Choroid plexus epithelial cell (primary cell): ENCODE measurements at places on chromosomes 5 and 9.

GRCh38 chr9:77194423-77194822 lies 17.1 kb downstream of the VPS13A start:
- peak; percentile 13 for DNase-seq

DNA sequence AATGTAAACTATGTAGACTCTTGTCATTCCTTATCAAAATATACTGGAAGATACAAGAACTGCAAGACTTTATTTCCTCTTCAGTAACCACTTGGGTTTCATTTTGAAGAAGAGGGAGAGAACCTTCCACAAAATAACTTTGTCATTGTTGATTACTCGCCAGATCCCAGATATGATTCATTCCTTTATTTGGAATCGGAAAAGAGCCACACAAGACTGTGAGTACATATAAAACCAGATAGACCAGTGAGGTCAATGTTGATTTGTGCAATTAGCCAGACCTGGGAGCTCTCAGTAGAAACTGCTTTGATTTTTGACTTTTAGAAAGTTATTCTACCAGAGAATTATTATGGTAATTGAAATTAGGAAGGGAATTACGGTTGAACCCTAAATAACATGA lies 146.1 kb downstream of the TMEM167A start:
- peak; percentile 45 for DNase-seq

GRCh38 chr5:32343058-32343672 lies 30.4 kb upstream of the MTMR12 start:
- DNase-seq, result no peak

DNA sequence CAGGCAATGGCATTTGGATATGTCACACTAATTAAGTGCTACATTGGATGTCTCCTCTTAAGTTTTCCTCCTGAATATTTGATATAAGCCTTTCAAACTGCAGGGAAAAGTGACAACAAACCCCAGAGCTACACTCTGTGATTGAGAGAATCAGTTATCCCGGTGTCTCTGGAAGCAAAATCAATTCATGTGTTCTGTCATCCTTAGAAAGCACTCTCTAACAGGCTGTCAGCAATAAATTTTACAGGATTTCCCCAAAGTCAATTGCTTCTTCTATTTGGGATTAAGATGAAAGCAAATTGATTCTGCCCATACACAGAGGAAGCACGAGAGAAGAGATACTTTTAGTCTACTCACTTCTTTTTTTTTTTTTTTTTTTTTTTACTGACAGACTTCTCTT lies 332.4 kb downstream of the CDH18 start:
- no peak for DNase-seq

DNA sequence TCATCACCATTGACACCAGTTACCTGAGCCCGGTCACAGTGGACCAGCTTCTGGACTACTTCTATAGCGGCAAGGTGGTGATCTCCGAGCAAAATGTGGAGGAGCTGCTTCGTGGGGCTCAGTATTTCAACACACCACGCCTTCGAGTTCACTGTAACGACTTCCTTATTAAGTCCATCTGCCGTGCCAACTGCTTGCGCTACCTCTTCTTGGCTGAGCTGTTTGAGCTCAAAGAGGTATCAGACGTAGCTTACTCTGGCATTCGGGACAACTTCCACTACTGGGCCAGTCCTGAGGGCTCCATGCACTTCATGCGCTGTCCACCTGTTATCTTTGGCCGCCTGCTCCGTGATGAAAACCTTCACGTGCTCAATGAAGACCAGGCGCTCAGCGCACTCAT lies 520 bp downstream of the CCIN start:
- no peak for DNase-seq

GRCh38 chr5:93580927-93581445 lies at the start of gene NR2F1-AS1:
Gene NR2F1-AS1, minus strand, starts transcription at chr5:93581219.
- DNase-seq, result peak; percentile 59

GRCh38 chr5:74617202-74617601 lies 23.3 kb downstream of the ENC1 start:
- no peak for DNase-seq

- no peak for DNase-seq
These were observed 27.0 kb downstream of the ADRA1B start for GRCh38 chr5:159943326-159943725.

DNA sequence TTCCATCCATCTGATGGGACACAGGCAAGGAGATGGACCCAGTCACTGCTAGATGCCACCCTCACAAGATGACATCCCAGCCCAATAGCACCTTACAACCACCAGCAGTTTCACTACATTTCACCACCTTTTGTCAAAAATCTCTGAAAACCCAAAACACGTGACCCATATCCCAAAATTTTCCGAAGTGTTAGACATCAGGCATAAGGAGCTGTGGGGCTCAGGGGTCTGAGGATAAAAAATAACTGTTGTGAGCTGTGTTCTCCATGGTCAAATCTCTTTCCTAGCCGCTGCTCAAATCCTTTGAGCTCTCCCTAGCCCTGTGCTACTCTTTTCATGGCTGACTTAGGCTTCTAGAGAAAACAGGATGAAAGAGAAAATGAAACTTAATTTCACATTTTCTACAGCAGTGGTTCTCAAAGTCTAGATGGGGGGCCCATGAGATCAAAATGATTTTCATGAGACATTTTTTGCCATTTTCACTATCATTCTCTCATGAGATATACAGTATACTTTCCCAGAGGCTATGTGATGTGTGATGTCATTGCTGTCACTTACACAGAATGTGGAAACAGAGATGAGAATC lies 40.7 kb downstream of the TIMD4 start:
- no peak for DNase-seq

GRCh38 chr5:180213256-180213600 lies 4.2 kb upstream of the RASGEF1C start:
- no peak for DNase-seq

GRCh38 chr5:148780711-148781110 lies 45.7 kb upstream of the ADRB2 start:
- DNase-seq, result no peak

DNA sequence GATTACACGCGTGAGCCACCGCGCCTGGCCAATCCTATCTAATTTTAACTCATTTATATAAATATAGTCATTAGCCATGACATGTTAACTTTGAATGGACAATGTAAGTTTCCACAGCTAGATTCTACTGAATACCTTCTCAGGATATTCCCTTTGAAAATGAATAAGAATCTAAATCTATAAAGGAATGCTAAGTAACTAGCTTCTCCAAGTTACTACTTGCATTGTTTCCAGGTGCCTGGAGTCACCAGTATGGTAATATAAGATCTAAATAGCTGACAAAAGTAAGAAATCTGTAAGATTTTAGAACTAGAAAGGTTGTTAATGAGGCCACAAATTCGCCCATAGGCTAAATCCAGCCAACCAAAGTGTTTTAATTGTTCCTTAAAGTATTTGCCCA lies 189.1 kb upstream of the SLC12A2 start:
- DNase-seq, result no peak

- no peak for DNase-seq
These were observed 169.3 kb upstream of the PPP1R2B start for GRCh38 chr5:156680831-156681230.

DNA sequence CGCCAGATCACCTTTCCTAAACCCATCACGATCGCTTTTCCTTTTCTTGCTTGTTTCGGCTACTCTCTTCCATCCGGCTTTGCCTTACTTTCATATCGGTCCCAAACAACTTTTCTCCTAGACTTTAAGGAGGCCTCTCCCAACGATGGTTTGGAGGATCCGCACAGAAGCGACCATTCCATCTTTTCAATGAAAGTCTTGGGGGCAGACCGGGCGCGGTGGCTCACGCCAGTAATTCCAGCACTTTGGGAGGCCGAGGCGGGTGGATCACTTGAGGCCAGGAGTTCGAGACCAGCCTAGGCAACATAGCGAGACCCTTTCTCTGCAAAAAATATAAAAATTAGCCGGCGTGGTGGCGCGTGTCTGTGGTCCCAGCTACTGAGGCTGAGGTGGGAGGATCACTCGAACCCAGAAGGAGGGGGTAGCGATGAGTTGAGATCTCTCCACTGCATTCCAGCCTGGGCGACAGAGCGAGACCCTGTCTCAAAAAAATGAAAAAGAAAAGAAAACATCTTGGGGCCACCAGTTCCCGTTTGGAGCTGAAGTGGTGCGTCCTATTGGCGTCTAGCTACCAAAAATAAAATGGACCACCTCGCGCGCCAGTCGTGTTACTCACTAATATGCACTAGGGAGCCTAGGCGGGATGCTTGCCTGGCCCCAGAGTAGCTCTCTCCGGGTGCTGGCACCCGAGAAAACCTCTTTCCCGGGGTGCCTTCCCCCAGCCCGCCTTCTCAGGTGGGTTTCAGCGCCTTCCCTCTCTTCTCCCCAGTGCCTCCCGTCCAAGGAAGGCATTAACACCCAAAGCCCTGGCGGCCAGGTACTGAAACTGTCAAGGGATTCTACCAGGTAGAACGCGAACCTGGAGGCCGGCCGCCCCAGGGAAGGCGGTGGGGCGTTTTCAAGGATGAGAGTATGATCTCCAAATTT lies 800 bp upstream of the AP3B1 start:
- no peak for DNase-seq

GRCh38 chr9:78143281-78144007 lies 92.4 kb upstream of the CEP78 start:
- DNase-seq, result no peak

GRCh38 chr5:149130121-149130914 lies 11.0 kb upstream of the ABLIM3 start:
- peak; percentile 65 for DNase-seq

DNA sequence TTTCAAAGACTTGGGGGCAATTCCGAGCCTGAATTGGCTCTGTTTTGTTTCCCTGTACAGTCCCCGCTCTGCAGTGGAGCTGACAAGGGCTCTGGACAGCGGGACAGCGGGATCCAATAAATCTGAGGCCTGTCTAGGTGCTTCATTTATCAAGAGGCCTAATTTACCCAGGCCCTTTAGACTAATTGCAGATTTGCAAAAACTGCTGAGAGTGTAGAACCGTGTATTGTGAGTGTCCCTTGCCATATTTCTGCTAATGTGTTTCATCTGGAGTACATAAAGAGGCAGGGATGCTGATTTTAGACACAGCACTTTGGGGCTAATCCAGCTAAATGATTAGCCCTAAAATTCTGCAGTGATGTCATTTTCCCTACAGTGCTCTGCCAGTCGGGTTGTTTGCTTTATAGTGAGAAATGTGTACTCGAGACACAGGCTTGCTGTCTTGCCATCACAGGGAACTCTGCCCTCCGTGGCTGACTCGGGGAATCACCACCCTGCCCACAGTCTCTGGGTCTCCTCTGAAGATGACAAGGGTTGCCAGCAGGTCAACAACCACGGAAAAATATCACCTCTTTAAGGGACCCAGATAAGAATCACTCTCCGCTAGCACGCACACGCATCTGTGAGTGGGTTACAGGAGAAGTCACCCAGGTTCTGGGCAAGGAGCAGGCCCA lies 592.0 kb downstream of the BNC2 start:
- no peak for DNase-seq

- DNase-seq, result no peak
These were observed 7.0 kb downstream of the NSMF start for GRCh38 chr9:137452006-137452760.

DNA sequence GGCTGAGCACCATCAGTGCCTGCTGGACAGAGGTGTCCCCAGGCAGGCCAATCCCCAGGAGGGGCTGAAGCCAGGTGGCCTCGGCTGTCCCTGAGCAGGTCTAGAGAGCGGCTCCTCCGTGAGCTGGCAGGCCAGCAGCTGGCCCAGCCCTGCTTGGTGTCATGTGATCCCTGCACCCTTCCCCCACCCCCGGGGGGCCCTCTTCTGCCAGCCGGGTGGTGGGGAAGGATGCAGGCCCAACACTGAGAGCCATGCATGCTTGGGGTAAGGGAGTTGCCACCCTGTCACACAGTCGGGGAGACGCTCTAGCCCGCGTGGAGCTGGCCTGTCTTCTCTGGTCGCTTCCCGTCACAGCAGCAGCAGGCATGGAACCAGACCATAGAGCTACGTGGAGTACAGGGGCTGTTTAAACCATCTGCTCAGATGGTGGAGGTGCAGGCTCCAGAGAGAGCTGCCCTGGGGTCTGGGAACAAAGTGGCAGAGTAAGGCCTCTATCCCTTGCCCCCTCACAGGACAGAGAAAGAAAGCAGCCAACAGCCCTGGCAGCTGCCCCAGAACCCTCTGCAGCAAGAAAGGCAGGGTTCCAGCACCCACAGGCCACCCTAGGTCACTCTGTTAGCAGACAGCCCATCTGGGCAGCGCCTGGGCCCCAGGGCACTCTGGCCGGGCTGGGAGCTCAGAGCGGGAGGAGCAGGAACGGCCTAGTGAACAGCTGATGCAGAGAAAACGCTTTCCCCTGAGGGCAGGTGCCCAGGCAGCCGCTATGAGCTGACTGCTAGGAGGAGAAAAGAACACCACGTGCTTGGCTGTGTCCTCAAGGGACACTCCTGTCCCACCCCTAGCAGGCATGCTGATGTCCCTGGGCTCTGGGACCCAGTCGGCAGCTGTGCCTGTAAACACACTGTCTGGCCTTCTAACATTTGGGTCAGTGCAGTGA lies 6.8 kb downstream of the RALGDS start:
- DNase-seq, result no peak

GRCh38 chr5:57718155-57718554 lies 235.5 kb upstream of the ACTBL2 start:
- no peak for DNase-seq

GRCh38 chr5:171969288-171969880 lies 37.1 kb downstream of the FBXW11 start:
- DNase-seq, result no peak

- DNase-seq, result no peak
These were observed 261.7 kb downstream of the ISL1 start for GRCh38 chr5:51644976-51645375.

DNA sequence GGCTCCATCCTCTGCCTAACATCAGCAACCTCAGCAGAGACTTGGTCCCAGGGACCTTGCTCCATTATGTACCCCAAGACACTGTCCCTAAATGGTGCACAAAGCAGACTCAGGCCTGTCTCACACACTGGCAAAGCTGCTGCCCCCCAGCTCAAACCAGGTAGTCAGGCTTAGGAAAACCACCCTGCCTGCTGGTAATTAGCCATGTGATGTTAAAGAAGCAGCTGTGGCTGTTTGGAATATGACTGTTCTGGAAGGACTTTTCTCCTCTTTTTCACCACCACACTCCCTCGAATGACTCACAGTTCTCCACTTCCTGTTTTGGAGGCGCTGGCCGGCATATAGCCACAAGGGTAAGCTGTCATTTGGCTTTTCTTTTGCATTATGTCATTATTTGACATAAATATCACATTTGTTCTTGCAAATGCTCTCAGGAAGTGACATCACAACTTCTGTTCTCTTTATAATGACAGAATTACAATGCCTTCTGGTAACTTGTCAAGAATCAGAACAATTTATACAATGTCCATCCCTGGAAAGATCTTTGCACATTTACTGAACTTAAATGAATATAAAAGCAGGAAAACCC lies 113.9 kb downstream of the SUSD1 start:
- DNase-seq, result peak; percentile 98
